Activated naive CD4-positive, alpha-beta T cell treated with anti-CD3 and anti-CD28 coated beads for 36 hours (primary cell): ENCODE measurements at places on chromosomes 7 and 10.

DNA sequence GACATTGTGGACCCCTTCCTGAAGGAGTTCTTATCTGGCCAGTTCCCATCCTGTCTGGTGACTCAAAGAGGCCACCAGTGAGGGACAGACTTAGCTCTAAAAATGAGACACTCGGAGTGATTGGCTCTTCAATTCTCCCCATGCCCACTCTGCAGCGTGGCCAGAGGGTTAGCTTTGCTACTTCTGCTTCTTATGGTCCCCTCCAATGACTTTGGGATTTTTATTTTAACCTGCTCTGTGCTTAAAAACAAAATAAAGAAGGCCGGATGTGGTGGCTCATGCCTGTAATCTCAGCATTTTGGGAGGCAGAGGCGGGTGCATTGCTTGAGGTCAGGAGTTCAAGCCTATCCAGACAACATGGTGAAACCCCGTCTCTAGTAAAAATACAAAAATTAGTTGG lies 573.0 kb upstream of the AUTS2 start:
- no peak for DNase-seq

- no peak for DNase-seq
These were observed 484.0 kb upstream of the FZD8 start for GRCh38 chr10:36126076-36126475.

DNA sequence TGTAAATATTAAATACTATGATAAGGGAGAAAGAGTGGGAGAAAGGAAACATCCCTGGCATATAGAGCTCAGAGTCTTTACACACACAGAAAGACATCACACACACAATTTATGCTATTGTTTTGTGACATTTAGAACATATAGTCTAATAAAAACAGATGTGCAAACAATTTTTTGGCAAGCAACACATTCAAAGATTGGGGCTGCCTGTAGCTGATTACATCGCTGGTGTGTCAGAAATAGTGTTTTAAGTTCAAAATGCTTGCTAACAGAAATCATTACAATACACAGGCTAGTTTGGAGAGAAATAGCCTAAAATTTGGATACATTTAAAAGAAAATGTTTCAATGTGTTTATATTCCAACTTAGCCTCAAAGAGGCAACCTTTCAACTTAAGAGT lies 256.7 kb upstream of the NPVF start:
- DNase-seq, result no peak

DNA sequence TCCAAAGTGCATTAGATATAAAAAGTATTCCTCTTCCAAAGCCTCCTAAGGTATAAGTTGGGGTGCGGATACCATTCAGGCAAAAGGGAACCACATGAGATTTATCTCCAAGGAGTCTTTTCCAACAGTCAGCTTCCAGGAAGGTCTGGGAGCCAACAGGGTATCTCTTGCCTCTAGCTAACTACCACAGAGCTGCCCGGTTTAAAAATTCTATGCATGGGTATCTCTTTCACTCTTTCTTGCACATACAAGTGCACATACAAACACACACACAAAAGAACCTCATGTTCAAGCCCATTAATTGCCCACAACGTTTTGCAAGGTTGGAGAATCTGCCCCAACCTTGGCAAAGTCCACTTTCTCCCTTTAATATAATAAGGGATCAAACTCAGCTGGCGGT lies 80.7 kb downstream of the CDK6 start:
- DNase-seq, result no peak

DNA sequence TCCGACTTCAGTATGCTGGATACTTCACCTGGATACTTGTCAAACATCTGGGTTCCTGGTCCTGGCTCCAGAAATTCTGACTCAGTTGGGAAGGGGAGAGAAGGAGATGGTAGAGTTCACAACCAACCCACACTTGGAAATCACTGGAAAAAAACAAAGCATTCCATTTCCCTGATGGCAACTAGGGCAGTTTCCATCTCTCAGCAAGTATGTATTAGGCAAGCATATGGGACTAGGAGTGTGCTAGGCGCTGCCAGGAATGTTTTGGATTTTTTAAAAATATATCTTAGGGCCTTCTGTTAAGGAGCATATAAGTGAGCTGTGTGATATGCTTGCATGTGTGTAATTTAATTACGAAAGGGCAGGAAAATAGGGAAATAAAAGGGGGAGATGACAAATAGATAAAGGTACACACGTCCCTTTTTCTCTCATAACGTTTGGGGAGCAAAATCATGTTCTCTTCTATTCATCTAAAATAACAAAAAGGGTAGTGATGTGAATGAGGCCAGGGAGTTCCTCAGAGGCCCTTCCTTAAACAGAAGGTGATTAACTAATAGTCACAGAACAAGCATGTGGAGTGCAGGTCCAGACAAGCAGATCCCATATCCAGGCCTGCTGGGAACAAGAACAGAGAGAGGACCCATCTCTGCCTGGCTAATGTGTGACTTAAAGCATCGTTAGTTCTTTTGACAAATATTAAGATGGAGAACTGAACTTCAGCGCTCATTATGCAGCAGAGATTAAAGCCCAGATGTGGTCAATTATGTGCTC lies 64.5 kb upstream of the NFE2L3 start:
- DNase-seq, result no peak

DNA sequence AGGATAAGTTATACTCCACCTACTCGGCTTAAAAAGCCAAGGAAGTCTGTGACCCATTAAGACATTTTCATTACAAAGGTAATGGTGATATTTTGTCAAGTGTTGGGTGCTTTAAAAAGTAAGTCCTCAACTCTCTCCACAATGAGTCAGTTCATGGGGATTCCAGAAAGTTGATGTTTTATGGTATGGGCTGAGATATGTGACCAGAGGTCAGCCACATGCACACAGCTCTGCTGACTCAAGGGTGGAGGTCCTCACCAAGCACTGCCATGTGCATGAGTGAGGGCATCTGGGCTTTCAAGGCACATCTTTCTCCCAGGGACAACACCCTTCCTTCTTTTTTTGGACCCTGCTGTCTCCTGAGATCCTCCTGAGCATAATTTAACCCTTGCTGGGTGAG lies 292.9 kb downstream of the PTEN start:
- DNase-seq, result no peak

DNA sequence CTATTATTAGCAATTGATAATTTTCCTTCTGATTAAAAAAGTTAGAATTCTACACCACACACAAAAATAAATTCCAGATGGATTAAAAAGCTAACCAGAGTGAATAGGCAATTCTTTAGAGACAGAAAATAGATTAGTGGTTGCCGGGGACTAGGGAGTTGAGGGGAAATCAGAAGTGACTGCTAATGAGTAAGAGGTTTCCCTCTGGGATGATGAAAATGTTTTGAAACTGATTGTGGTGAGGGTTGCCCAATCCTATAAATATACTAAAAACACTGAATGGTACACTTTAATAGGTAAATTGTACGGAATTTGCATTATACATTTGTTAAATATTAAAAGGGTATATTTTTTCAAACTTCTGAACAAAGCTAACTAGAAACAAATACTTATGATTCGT lies 214.9 kb downstream of the GPAM start:
- no peak for DNase-seq

- no peak for DNase-seq
These were observed 670 bp upstream of the AGK start for GRCh38 chr7:141550386-141551093.

GRCh38 chr10:91349381-91349780 lies 60.8 kb upstream of the HECTD2 start:
- no peak for DNase-seq

- no peak for DNase-seq
These were observed 369.7 kb downstream of the LRMDA start for GRCh38 chr10:75801121-75801520.

GRCh38 chr7:111997546-111997945 lies 208.7 kb downstream of the DOCK4 start:
- DNase-seq, result no peak

GRCh38 chr7:141023295-141023694 lies 8.5 kb upstream of the MRPS33 start:
- DNase-seq, result no peak

DNA sequence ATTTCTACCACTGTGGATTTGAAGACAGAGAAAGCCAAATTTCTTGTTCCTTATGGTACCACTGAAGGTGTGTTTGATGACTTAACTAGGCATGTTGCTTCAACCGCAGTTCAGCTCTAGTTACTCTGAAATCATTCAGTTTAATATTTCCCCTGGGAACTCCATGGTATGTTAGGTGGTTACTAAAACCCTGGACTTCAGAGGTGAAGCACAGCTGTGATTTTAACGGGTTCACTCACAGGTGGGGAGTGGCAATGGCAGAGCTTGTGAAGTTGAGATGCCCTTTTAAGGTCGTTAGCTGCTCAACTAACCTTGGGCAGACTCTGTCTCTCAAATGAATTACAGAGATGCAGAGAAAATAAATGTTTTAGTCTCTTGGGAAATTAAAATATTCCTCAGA lies 163.6 kb upstream of the PHYHIPL start:
- no peak for DNase-seq

DNA sequence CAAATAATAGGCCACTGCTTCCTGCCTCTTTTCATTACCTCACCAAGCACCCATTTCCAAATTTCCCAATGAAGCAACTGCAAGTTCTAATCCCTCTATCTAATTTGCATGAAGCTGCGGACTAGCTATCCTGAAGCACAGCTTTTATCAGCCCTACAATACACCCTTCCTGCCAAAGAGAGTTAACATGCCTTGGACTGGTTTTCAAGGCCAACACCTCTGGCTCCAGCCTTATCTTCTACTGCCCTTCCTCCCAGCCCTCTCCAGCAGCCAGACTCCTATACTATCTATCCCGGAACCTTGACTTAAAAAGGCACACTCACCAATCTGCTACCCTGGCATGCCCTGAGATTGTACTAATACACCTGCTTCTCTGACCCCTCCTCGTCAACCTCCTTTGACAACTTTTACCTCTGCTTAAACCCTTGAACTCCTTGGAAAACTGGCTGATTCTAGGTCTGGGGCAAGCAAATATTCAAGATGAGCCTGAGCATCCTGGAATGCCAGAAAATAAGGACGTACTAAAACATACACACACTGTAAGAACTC lies 73.4 kb downstream of the SGMS1 start:
- DNase-seq, result no peak

DNA sequence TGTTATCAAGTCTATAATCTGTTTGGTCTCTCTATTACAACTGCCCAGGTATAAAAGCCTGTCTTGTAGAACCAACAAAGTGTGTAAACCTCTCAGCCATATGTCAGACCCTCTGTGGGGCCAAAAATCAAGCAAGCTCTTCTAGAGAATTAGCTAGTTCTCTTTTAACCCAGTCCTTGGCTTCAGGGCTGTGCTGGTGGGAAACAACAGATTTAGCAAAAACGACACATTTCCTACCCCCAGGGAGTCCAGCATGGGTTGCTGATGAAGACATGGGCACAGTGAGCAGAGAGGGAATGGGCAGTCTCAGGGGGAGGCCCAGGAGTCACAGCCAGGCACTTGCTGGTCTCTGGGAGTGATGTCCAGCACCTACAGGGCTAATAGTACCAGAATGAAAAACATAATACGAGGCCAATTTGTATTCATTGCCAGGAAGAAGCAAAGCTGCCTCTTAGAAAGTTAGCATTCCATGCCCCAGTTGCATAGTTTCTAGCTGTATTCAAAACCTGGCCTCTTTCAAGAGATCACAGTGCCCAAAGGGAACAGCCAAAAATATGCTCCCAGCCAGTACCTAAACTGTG lies 80.1 kb downstream of the FRMD4A start:
- DNase-seq, result no peak

DNA sequence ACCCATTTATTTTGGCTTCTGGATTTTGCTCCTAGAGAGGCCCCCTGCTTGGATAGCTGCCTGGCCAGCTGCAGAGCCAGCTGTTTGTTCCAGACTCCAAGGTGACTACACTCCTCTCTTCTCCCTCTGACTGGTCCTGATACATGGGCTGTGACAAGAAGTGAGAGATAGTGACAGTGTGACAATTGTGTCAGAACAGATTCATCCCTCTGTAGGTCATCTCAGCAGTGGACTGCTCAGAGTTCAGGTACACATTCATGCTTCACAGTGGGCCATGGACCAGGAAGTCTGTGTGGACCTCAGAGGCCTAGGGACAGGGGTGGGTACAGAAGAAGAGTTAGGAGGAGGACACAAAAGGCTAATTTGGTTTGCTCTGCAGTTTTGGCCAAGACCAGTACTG lies 188.2 kb upstream of the MKLN1 start:
- no peak for DNase-seq

DNA sequence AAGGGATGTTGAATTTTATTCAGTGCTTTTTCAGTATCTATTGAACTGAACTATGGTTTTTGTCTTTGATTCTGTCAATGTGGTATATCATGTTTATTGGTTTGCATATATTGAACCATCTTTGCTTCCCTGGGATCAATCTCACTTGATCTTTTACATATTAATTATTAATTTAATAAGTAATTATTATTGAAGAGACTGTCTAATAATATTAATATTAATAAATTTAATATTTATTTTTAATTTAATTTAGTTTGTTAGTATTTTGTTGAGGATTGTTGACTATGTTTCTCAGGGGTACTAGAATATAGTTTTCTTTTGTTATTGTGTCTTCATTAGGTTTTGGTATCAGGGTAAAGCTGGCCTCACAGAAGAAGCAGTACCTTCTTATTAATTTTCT lies 26.5 kb upstream of the TRA2A start:
- DNase-seq, result no peak

DNA sequence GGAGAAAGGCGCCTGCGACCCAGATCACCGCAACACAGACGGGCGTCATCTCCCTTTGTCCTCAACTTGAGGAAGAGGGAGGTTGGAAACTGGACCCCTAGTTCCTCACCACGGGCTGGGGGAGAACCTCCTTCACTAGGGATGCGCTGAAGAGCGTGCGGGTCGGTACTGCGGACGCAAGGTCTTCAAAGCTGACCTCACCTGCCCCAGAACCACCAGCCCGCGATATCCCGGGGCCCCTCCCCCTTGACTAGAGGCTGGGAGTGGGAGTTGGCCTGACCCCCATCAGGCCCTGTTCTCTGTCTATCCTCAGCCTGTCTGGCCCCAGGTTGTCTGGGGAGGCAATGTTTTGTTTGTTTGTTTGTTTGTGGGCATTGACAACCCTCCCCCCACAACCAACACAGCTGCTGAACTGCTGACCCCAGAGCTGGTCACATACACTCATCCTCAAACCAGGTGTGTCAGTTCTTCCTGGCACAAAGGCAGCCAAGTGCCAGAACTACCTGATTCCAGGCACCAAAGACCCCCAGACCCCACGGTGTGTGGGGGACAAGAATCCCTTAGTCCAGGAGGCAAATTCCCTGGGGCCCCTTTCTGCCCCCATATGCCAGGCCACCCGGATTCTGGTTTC lies 2.9 kb downstream of the NPM3 start:
- DNase-seq, result no peak

DNA sequence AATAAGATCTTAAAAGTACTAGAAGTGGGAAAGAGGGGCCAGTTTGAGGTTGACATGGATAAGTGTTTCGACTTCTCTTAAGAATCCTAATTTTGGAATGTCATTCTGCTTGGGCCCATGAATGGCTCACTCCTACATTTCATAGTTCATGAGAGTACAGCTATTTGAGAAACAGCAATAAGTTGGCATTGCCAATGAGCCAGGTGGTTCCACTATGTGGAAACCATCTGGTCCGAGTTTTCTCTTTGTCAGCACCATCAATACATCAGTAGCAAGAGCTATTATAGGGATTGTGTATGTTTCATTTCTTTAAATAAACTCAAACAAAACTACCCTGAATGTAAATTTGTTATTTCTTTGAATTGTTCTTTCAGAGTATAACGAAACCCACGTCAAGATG lies 78.1 kb upstream of the NEBL start:
- no peak for DNase-seq

GRCh38 chr10:70321233-70321632 lies 37.4 kb upstream of the NPFFR1 start:
- DNase-seq, result no peak

- DNase-seq, result no peak
These were observed 45.6 kb downstream of the CACNA2D1 start for GRCh38 chr7:82397879-82398524.
